ENCODE measurements at places on chromosomes 5 and 9.

GRCh38 chr9:120104771-120105170, 475.2 kb downstream of the CDK5RAP2 start:
- DNase-seq = no peak

DNA sequence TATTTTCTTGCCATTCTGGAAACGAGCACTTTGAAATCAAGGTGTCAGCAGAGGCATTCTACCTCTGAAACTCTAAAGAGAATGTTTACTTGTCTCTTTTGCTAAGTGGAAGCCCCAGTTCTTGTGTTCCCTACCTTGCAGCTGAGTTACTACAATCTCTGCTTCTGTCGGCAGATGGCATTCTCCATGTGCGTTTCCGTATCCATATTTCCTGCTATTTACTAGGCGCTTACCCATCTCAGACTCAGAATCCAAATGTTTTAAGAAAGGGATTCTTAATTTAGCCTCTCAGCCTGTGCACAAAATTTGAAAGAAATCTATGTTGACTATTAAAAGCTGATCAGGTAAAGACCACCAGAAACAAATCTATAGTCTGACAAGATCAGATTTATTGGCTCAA, 221.3 kb upstream of the FTMT start:
- DNase-seq = no peak

- no peak for DNase-seq
Measured at GRCh38 chr9:131266266-131267229, 9.8 kb downstream of the FAM78A start.

- no peak for DNase-seq
Measured at GRCh38 chr5:109660301-109660700, 29.4 kb upstream of the MAN2A1 start.

DNA sequence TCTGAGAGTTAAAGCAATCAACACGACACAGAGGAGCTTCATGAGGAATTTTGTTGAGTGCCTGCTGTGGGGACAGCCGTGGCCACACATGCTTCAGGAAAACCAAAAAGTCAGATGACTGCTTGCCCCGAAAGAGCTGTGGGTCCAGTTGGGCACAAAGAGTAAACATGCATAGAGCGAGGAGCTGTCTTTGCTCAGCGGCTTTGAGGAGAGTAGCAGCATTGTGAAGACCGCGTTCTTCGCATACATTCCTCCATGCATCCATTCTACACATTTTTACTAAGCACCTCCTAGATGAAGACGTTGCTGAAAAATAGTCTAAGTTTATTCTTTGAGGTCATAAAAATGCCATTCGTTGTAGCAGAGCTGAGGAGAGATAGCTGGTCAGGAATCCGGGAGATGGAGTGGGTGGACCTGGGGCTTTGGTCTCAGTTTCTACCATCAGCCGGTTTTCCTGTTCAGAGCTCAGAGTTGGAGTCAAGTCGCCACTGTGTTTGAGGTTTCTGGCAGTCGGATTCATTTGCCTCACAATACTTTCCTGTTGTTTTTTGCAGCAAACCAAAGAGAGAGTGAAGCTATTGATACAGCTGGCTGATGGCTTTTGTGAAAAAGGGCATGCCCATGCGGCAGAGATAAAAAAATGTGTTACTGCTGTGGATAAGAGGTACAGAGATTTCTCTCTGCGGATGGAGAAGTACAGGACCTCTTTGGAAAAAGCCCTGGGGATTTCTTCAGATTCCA, 194.5 kb upstream of the OTULINL start:
- no peak for DNase-seq

- no peak for DNase-seq
Measured at GRCh38 chr5:157214861-157215513, 34.3 kb downstream of the ITK start.
